Lower lobe of right lung (tissue), 2 donors: ENCODE measurements at places on chromosomes 13 and 19. TPM values are rescaled to one million over a fixed set of nuclear protein-coding genes. Genes with fewer than 3 reads are reported as not detected.

The RUBCNL gene
- 3.5 TPM for total RNA-seq

The ZNF93 gene
- 3.7 TPM for total RNA-seq

The HOOK2 gene
- total RNA-seq, result 57.5 TPM

The ICAM4 gene
- total RNA-seq, result 10.0 TPM

The ZNF835 gene
- total RNA-seq, result 3.0 TPM

The ZNF729 gene
- not detected for total RNA-seq

The CYP4F3 gene
- 2.8 TPM for total RNA-seq

The EDDM13 gene
- 1.3 TPM for total RNA-seq

GRCh38 chr13:106336668-106337067 is 198.8 kb downstream of the EFNB2 start:
- no peaks in the 10 kb centered on the region for H3K4me1 ChIP-seq
- H3K27ac ChIP-seq, result no peak overlapping the region
- DNase-seq, result no peak
- no peaks in the 10 kb centered on the region for H3K36me3 ChIP-seq

- H3K36me3 ChIP-seq, result peaks cover 98% of the 10 kb centered on the region
- H3K4me1 ChIP-seq, result no peaks in the 10 kb centered on the region
- no peak overlapping the region for H3K27ac ChIP-seq
- no peaks in the 10 kb centered on the region for H3K27me3 ChIP-seq
Measured at GRCh38 chr19:13965926-13966683, 13.8 kb downstream of the DCAF15 start.

- no peak for DNase-seq
- no peak overlapping the region for H3K4me3 ChIP-seq
- no peak overlapping the region for H3K27ac ChIP-seq
- no peaks in the 10 kb centered on the region for H3K4me1 ChIP-seq
- no peaks in the 10 kb centered on the region for H3K36me3 ChIP-seq
- no peaks in the 10 kb centered on the region for H3K27me3 ChIP-seq
Measured at GRCh38 chr13:66700117-66700601, 530.0 kb downstream of the PCDH9 start.

DNA sequence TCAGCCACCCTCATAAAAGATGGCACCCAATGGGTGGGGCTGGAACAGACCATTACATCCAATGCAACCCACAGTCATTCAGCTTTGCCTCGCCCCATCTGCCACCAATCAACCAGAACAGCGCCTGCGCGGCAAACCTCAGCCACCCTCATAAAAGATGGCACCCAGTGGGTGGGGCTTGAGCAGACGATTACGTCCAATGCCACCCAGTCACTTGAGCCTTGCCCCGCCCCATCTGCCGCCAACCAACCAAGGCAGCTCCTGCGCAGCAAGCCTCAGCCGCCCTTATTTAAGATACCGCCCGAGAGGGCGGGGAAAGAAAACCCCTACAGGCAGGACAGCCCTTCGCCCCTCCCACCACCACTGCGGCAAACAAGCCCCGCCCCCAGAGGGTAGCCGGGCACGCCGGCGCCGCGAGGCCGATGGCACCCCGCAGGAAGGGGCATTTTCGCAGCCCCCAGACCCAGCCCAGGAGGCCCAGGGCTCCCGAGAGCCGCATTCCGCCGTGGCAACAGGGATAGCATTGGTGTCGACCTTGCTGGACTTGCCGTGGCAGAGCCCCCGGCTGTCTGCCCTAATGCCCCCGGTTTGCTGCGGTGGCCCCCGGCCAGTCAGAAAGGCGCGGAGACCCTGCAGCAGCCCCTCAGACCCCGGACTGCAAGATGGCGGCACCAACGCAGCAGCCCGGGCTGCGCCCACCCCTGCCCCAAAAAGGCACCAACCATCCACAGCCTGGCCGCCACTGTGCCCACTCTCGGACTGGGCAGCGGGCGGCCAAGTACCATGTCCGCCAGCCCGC is 675 bp downstream of the PEG3 start:
- H3K4me1 ChIP-seq, result no peaks in the 10 kb centered on the region
- H3K27me3 ChIP-seq, result peaks cover 14% of the 10 kb centered on the region
- H3K4me3 ChIP-seq, result peak overlapping the region; percentile 43
- H3K36me3 ChIP-seq, result no peaks in the 10 kb centered on the region
- peak; percentile 89 for DNase-seq

DNA sequence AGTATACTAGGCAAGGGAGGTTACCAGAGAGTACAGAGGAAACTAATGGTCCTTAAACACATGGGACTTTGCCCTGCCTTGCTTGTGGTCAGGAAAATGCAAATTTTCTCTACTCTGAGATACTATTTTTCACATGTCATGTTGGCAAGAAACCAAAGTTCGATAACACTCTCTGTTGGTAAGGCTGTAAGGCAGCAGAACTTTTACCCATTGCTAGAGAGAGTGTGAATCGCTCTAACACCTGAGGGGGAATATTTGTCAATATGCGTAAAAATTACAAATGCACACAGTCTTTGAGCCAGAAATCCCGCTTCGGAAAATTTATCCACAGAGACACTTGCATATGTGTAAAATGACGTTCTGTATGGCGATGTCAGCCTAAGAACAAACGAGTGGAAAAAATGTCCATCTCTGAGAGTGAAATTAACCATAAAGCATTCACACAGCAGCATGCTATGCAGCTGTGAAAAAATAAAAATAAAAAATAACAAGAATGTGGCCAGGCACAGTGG is 9.5 kb upstream of the RFX1 start:
- H3K4me1 ChIP-seq, result peaks cover 13% of the 10 kb centered on the region
- no peaks in the 10 kb centered on the region for H3K36me3 ChIP-seq
- no peak overlapping the region for H3K27ac ChIP-seq
- H3K4me3 ChIP-seq, result no peak overlapping the region

DNA sequence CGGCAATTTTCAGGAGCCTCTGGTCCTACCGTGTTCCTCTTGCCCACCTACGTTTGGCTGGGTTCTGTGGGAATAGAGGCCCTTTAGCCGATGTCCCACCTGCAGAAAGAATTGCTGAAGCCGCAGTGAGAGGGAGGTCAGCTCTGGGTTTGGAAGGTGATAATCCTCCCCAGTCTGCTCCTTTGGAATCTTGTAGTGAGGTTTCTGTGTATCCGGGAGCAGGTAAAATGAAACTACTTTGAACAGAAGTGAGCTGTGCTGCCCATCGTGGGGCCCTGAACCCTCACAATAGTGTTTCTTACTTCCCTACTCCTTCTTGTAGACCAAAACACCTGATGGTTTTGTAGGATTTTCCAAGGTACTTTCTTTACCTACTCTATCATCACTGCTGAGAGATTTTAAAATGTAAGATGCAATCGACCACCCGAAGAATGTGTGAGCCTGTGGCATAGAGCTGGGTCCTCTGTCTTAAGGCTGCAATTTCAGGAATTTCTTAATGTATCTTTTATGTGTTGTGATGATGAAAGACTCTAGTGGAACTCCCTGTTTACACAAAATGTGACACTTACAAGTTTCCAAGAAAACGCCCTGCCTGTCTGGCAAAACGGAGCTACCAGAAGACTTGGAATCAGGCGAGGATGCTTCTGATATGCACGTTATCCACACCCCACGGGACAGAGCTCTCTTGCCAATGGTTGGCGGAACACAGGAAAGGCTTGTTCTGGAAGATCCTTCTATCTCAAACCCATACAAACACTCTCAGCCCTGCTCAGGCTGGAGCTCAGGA is 76.1 kb downstream of the RGCC start:
- H3K4me1 ChIP-seq, result no peaks in the 10 kb centered on the region
- H3K36me3 ChIP-seq, result no peaks in the 10 kb centered on the region
- no peaks in the 10 kb centered on the region for H3K27me3 ChIP-seq
- no peak for DNase-seq

GRCh38 chr19:1136201-1136600 is 32.4 kb downstream of the GPX4 start:
- no peak for DNase-seq
- H3K27me3 ChIP-seq, result no peaks in the 10 kb centered on the region
- H3K4me1 ChIP-seq, result peaks cover 53% of the 10 kb centered on the region
- H3K27ac ChIP-seq, result peak overlapping the region; percentile 73
- peak overlapping the region; percentile 14 for H3K4me3 ChIP-seq

- DNase-seq, result no peak
- no peak overlapping the region for H3K4me3 ChIP-seq
- H3K4me1 ChIP-seq, result no peaks in the 10 kb centered on the region
- H3K36me3 ChIP-seq, result no peaks in the 10 kb centered on the region
- H3K27me3 ChIP-seq, result no peaks in the 10 kb centered on the region
Measured at GRCh38 chr19:14731200-14731599, 41.4 kb downstream of the ZNF333 start.

- peak overlapping the region; percentile 31 for H3K27ac ChIP-seq
- H3K36me3 ChIP-seq, result no peaks in the 10 kb centered on the region
- no peaks in the 10 kb centered on the region for H3K27me3 ChIP-seq
Measured at GRCh38 chr13:100544866-100545683, 43.5 kb downstream of the GGACT start.

- peak; percentile 51 for DNase-seq
- peaks cover 21% of the 10 kb centered on the region for H3K4me1 ChIP-seq
- no peak overlapping the region for H3K27ac ChIP-seq
Measured at GRCh38 chr19:49861541-49862378, 5.6 kb downstream of the PNKP start.

DNA sequence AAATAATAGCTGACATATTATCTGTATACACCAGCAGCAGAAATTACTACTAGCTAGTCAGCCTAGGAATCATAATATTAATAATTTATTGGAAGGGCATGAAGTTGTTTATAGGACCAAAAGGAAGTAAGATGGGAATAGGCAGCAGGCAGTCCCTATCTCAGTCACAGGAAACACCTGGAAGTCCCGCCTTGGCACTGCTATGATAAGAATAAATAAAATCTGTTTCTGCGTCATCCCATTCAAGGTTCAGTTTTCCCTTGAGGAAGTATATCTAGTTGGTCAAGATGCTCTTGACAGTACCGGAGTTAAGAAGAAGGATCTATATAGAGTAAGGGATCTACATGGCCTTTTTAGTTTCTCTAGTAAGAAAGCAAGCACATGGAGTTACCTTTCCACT is 830.8 kb downstream of the DIAPH3 start:
- no peak overlapping the region for H3K4me3 ChIP-seq
- peaks cover 5% of the 10 kb centered on the region for H3K4me1 ChIP-seq
- H3K36me3 ChIP-seq, result no peaks in the 10 kb centered on the region

- H3K4me3 ChIP-seq, result no peak overlapping the region
- no peak overlapping the region for H3K27ac ChIP-seq
- no peak for DNase-seq
- no peaks in the 10 kb centered on the region for H3K4me1 ChIP-seq
Measured at GRCh38 chr13:26726684-26727083, 33.9 kb downstream of the GPR12 start.

DNA sequence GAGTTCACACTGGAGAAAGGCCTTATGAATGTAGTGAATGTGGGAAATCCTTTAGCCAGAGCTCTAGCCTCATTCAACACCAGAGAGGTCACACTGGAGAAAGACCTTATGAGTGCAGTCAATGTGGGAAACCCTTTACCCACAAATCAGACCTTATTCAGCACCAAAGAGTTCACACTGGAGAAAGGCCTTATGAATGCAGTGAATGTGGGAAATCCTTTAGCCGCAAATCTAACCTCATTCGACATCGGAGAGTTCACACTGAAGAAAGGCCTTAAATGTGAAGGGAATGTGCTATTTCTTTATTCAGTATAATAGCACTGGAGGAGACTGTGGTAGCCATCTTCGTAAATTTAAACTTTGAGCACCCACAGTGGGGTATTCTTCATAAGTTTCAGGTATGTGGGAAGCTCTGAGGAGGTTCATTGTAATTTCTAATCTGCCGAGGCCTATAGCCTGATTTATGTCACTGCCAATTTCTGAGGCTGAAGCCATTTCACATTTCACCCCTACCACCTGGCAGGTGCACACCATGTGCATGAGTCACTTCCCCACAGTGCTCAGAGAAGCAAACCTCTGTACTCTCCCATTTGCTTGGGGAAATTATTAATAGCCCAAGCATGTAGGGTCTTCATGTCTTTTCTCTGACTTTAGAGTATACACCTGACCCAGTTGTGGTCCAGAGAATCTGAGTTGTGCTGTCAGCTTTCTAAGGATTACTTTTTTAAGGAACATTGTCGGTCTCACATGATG is 6.4 kb downstream of the ZNF551 start:
- H3K4me3 ChIP-seq, result no peak overlapping the region
- H3K27ac ChIP-seq, result no peak overlapping the region
- H3K4me1 ChIP-seq, result peaks cover 2% of the 10 kb centered on the region
- DNase-seq, result no peak

- H3K27me3 ChIP-seq, result no peaks in the 10 kb centered on the region
- H3K4me1 ChIP-seq, result peaks cover 90% of the 10 kb centered on the region
- no peak overlapping the region for H3K4me3 ChIP-seq
- peak; percentile 56 for DNase-seq
- H3K27ac ChIP-seq, result peak overlapping the region; percentile 78
- peaks cover 38% of the 10 kb centered on the region for H3K36me3 ChIP-seq
Measured at GRCh38 chr19:41409288-41409687, 11.7 kb downstream of the BCKDHA start.

- H3K27ac ChIP-seq, result no peak overlapping the region
- DNase-seq, result no peak
- H3K36me3 ChIP-seq, result no peaks in the 10 kb centered on the region
- peaks cover 11% of the 10 kb centered on the region for H3K27me3 ChIP-seq
- no peak overlapping the region for H3K4me3 ChIP-seq
Measured at GRCh38 chr19:2408247-2408646, 19.1 kb downstream of the TIMM13 start.

GRCh38 chr13:48739386-48739964 is 85.7 kb downstream of the CYSLTR2 start:
- H3K36me3 ChIP-seq, result no peaks in the 10 kb centered on the region
- no peak overlapping the region for H3K4me3 ChIP-seq
- no peaks in the 10 kb centered on the region for H3K27me3 ChIP-seq
- DNase-seq, result no peak

DNA sequence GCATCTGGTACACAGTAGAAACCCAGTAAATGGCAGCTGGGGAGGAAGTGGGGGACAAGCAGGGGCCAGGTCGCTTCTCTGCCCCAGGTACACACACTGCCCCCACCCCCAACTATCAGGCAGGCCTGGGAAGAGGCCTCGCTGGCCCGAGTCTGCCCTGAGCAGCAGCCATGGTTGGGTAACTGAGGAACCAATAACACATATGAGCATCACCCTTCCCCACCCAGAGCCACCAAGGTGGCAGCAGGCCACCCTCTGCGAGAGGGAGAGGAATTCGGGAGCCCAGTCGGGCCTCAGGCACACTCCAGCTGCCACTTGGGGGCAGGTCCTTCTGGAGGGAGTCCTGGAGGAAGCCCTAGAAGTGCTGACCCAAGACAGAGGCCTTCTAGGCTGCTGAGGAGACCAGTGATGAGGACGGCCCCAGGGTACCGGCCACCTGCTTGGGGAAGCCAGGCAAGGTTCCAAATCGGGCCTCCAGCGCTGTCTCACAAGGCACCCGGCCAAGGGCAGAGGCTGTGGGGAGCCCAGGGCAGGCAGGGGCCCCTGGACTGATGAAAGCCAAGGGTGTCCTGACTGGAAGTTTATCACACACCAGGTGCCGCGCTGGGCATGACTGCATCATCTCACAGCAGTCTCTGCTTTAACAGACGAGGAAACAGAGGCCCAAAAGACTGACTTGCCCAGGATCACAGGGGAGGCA is 14.0 kb upstream of the KPTN start:
- H3K4me1 ChIP-seq, result no peaks in the 10 kb centered on the region
- no peak overlapping the region for H3K27ac ChIP-seq
- no peak for DNase-seq
- peaks cover 97% of the 10 kb centered on the region for H3K36me3 ChIP-seq
